ENCODE measurements at places on chromosomes 1 and 21. TPM values are rescaled to one million over a fixed set of nuclear protein-coding genes. Genes with fewer than 3 reads are reported as not detected.

DNA sequence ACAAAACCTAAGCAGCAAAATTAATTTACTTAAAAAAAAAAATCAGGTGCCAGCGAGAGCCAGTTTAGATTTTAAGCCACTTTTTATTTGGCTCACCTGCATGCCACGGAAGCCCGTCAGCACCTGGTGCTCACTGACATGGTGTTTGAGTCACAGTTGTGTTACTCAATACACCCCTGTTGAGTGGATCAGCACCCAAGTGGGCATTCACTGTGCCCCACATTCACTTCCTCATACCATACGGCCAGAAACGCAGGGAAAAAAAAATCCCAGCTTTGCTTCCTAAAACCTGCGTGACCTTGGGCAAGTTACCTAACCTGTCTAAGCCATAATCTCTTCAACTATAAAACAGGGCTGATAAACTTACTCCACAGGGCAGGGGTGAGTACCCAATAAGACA, 42.8 kb upstream of the SIM2 start:
- no peak overlapping the region for H3K4me3 ChIP-seq
- H3K27me3 ChIP-seq, result no peaks in the 10 kb centered on the region
- H3K4me1 ChIP-seq, result no peaks in the 10 kb centered on the region
- no peak overlapping the region for H3K27ac ChIP-seq
- H3K36me3 ChIP-seq, result no peaks in the 10 kb centered on the region

DNA sequence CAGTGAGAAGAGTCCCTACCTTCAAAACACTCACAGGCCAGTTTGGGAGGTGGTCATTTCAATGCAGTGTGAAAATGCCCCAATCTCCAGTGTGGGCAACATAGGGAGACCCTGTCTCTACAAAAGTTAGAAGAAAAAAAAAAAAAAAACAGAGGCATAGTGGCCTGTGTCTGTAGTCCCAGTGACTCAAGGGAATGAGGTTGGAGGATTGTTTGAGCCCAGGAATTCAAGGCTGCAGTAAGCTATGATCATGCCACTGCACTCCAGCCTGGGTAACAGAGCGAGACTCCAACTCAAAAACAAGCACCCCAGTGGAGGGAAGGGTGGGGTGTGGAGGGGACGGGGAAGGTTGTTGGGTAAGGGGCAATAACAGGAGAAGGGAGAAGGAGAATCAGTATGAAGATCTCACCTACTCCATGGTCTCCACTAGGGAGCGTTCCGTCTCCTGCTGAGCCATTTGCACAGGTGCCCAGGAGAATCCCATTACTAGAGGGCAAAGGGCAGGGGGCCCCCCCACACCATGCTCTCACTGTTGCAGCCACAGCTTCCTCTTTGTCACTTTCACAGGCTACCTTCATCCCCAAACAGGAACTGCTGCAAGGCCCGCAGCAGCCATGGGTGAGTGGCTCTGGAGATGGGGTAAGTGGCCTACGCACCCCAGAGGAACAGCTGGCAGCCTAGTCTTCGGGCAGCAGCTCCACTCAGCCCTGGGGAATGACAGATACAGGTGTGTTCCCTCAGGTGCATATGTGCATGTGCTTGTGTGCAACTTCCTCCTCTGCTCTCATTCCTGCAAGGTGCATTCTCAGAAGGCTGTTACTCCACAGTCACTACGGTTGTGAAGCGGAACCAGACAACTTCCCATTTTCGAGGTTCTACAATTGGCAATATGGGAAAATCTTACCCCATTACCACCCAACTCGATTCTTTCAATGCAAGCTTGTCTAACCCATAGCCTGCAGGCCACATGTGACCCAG, 87.9 kb upstream of the LYST start:
- no peaks in the 10 kb centered on the region for H3K36me3 ChIP-seq
- DNase-seq, result no peak
- no peak overlapping the region for H3K27ac ChIP-seq
- no peak overlapping the region for H3K4me3 ChIP-seq

DNA sequence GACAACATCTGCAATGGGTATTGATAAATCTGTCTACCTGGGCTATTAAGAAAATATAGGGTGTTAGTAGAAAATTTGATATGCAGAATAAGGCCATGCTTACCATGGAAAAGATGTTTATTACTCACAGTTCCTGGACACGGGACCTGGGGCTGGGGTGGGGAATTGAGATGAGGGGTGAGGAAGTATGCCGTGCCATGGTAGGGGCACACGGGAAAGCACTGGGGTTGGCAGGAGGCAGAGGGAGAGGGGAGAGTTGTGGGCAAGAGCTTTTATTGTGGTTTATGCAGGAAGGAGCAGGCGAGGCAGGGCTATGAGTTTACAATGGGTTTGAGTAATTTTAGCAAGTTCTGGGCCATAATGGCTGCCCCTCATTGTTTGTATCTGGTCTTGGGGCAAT, 493.8 kb downstream of the SIPA1L2 start:
- no peak for DNase-seq
- H3K27me3 ChIP-seq, result no peaks in the 10 kb centered on the region

Gene TM2D1
- 17.7 TPM for total RNA-seq

Gene OR2L5
- not detected for total RNA-seq

Data from H1 (cell line).